ENCODE measurements at places on chromosomes 12 and 14.

GRCh38 chr12:113512568-113512967 lies 40.9 kb upstream of the LHX5 start:
- no peak for DNase-seq

GRCh38 chr12:70948976-70949336 lies 28.4 kb upstream of the PTPRR start:
- DNase-seq, result no peak

DNA sequence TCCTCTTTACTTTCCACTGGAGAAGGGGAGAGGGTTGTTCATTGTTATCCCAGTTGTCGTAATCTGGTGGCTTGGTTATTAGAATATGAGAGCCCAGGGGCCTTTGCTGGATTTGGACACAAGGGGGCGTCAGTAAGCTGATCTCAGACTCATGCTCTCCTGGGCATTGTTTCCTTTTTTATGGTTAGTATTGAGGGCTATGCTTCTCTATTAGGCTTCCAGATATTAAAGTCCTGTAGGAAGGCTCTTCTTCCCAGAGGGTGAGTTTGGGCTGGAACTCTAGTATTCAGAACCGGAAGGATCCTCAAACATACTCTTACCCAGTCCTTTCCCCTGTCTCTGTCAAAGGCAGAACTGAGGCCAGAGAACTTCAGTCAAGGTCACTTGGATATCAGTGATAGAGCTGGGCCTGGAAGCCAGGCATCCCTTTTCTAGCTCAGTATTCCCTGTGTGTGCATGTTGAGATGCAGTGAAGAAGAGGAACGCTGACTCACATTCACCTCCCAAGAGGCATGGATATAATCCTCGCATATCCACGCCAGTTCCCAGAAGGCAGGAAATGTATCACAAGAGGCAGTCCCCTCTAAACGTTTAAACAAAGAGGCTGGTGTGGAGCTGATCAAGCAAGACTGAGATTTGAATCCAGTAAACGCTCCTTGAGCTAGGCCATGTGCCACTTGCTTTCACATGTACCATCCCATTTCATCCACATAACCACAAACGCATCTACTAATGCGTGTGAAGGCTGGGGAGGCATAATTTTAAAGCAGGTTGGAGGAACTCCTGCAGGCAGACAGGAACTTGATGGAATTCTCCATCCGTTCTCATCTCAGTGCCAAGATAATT lies 41.6 kb downstream of the UBE3B start:
- DNase-seq, result peak; percentile 82

GRCh38 chr12:78359520-78359919 lies 505.1 kb upstream of the SYT1 start:
- DNase-seq, result peak; percentile 9

- DNase-seq, result no peak
Measured at GRCh38 chr12:32517966-32518365, 118.6 kb downstream of the FGD4 start.

GRCh38 chr12:113942209-113942608 lies 23.9 kb downstream of the RBM19 start:
- DNase-seq, result no peak

DNA sequence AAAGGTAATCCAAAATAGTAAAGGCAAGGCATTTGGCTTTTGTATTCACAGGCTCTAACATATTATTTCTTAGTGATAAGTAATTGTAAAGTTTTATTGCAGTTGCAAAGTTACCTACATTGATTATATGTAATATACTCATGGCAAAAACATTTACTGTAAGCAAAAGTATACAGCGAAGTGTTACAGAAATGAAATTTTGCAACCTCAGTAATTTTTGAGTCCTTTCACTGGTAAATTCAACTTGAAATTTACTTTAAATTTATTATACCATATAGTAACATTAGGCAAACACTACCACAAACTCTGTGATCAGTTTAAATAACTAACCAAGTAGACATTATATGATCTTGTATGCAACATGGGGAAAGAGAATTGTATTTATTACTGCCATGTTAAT lies 89.0 kb downstream of the CDK17 start:
- no peak for DNase-seq

DNA sequence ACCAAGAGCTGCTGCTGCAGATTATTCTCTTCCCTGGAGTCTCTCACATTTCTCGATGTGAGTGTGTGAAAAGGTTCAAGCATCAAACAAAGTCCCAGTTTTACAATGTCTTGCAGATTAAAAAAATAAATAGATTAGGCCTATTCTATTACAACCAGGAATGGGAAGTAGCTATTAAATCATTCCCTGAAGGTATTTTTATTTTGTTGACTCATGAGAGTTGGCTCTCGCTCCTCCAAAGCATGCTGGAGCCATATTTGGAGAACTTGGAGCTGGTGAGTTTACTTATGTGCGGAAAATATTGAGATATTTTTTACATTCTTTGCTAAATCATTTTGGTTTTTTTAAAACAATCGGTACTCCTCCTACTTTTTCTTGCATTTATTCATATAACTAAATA lies 572.3 kb downstream of the ETNK1 start:
- DNase-seq, result no peak

- DNase-seq, result no peak
Measured at GRCh38 chr12:53518381-53518780, 11.1 kb upstream of the NPFF start.

- DNase-seq, result no peak
Measured at GRCh38 chr14:50362764-50363713, 33.6 kb downstream of the CDKL1 start.

DNA sequence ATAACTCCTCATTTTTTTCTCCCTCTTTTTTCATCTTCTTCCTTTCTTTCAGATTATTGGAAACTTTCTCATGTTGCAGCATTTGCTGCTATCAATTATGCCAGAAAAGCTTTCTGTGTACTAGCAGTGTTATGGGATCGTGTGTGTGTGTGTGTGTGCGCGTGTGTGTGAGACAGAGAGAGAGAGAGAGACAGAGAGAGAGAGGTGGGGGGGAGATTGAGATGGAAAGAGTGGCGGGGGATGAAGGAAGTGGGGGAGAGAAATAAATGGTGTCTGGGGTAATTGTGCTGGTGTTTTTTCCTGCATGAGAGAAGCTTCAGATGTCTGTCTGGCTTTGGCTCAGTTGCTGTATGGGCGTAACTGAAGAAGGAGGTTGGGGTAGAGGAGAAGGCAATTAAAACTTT lies 268.9 kb downstream of the RAD51B start:
- no peak for DNase-seq

DNA sequence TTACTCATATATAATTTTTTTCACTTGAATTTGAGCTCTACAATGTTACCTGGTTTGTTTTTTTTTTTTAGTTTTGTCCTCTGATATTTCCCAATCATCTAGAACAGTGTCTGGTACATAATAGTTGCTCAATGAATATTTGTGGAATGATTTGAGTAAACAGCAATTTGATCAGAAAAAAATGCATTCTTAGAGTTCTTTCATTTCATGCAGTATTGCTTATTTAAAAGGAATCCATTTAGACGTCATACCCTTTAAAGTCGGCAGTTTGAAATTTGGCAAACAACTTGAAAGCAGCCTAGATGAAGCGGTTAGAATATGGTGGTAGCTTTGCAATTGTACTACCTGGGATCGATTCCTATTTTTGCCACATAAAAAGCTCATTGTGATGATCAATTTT lies 140.0 kb downstream of the PDE3A start:
- no peak for DNase-seq

DNA sequence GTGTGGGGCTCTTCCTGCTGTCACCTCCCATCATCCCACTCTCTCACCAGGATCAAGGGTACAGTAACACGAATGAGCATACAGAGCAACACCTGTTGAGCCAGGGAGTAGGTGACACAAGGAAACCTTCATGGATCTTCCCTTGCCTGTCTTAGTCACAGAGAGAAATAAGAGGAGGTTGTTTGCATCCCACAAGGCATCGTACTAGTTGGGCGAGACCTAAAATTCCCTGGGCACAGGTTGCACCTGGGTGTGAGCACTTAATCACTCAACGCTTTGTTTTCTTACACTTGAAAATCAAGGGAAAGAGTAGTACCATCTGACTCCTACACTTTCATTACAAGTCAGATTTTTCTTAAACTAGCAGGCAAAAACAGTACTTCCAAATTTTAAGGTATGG lies 16.6 kb downstream of the CIPC start:
- DNase-seq, result no peak

DNA sequence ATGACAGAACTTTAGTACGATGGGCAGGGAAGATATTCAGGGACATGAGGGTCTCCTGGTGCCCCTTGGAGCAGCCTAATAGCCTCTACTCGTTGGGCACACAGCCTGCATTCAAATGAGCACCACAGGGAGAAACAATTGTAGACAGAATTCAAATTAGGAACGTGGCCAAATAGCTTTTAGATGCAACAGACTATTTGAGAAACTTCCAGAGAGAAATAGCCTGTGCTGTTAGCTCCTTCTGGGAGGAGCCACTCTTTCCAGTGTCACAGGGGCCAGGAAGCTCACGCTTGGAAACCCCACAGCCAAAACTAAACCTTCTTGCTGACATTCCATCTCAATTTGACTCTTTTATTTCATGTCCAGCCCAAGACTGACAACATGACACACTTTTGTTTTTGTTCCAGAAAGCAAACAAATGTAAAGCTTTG lies 114.5 kb downstream of the RPAP3 start:
- DNase-seq, result peak; percentile 8

DNA sequence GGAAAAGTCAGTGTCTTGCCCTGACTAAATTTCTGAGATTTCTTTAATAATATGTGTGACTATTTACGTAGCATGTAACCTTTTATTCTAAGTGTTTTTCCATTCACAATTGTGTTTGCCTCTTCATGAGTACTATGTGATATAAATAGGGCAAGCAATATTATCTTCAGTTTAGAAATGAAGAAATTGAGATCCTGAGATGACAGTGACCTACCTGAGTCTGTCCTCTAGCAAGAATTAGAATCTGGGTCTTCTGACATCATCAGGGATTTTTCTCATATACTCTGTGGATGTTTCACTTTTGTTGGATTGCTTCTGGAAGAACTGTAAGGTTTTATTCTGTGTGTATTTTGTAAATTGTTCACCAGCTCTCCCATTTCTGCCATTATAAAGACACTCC lies 35.0 kb downstream of the TMTC2 start:
- DNase-seq, result no peak

GRCh38 chr14:59679872-59680271 lies 103.3 kb upstream of the CCDC175 start:
- no peak for DNase-seq

DNA sequence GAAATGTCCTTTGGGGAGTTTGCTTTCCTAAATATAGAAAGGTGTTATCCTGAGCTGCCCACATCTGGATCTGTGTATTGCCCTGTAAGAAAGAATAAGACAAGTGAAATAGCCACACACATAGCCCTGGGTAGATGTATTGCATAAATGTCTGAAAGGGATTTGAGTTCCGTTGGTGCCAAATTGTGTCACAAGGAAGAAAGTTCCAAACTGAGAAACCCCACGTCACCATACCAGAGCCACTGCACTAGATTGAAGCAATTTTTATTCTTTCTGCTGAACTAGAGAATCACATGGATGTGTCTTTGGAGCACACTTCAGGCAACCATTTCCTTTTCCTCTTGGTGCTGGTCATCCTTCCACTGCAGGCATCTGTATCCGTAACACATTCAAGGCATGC lies 5.0 kb downstream of the RNASE9 start:
- DNase-seq, result no peak

DNA sequence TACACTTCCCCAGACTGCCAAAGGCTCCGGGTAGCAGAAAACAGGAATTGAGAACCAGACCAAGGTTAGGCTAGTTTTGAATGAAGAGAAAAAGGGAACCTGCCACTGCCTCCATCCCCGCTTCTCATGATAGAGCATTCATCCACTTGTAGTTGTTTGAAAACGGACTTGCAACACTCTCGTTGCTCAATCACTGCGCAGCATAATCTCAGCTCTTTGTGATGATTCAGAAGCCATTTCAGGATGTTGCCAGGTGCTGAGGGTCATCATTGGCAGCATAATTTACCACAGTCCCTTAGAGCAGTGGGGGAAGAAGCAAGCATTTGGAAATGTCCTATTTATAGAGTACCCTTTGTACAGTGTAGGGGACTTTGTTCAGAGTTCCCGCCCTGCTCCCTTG lies 25.6 kb downstream of the KCNK13 start:
- no peak for DNase-seq

GRCh38 chr14:104460791-104461651 lies 118.5 kb upstream of the C14orf180 start:
- DNase-seq, result no peak

DNA sequence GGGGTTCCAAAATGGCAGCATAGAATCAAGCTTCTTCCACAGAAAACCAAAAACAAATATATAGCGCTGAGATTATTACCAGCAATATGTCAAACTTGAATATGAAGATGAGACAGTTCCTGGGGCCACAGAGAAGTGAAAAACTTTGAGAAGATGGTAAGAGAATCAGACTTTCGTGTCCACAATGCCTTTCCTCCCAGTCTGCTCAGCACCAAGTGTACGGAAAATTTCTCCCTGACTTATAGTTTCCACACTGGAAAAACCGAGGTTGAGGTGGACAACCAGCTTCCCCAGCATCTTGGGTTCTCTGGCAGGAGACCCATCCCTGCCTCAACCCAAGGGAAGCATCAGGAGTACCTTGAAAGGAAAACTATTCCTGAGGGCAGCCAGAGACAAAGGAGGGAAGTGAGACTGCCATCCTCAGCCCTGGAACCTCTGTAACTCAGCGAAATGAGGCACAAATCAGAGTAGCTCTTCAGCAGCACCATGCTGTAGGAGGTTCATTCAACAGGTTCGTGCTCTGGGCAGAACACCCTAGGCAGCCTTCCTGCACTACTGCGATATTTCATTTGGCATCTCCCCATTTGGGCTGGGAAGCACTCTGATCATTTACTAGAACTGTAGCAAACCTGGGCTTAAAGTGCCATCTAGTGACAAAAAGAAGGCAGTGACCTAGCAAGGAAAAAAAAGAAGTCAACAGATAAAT lies 52.4 kb upstream of the CAPRIN2 start:
- DNase-seq, result peak; percentile 65

DNA sequence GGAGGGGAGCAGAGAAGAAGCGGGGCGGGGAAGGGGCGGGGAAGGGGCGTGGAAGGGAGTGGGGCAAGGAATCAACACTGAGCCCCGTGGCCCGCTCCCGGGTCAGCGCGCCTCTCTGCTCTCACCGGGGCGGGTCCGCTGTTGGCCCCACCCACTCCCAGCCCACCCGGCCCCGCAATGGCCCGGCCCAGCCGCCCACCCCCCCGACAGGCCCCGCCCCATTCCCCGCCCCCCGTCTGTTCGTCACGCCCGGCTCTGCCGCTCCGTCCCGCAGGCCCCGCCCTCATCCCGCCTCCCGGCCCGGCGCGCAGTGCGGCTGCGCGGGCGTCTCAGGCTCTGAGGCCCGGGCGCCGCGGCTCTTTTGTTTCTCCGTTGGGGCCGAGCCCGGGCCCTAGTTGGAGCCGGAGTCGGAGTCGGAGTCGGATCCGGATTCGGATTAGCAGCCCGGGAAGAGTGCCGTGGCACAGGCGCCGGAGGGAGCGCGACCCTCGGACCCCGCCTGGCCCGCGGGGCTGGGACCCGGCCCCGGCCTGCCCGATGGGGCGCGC lies at the start of gene ULK1:
TSS of gene ULK1 (plus strand) at position 310 of the 548 bp plus-strand sequence. CDS start 380 bp downstream, outside the sequence.
- DNase-seq, result peak; percentile 80

- DNase-seq, result no peak
Measured at GRCh38 chr14:105335735-105336476, 21.4 kb downstream of the PACS2 start.

- DNase-seq, result no peak
Measured at GRCh38 chr12:42180990-42181596, 36.4 kb upstream of the GXYLT1 start.
